CD4-positive, CD25-positive, alpha-beta regulatory T cell (primary cell): ENCODE measurements at places on chromosomes 6 and 20.

DNA sequence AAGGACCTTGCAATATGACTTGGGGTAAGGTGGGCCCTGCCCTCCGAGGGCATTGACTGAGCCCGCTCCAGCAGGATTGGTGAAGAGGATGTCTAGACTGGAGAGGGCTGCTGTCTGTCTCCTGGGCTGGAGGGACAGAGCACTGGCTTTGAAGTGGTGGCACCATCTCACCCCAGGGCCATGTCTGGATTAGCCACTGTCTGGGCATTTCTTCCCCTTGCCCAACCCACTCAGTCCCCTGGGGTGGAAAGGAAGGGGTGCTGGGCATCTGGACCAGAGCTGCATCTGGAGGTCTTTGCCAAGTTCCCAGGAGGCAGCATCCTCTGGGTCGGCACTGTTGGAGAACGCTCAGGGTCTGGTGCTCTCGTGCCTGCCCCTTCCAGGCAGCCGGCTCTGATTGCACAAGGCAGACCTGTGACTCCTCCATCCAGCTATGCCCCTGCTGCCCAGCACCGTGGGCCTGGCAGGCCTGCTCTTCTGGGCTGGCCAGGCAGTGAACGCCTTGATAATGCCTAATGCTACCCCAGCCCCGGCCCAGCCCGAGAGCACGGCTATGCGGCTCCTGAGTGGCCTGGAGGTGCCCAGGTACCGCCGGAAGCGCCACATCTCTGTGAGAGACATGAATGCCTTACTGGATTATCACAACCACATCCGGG, at the start of gene R3HDML:
R3HDML (plus strand) TSS at position 319 of the 656 bp plus-strand sequence; CDS start at position 434, 115 bp downstream.
- DNase-seq = no peak

DNA sequence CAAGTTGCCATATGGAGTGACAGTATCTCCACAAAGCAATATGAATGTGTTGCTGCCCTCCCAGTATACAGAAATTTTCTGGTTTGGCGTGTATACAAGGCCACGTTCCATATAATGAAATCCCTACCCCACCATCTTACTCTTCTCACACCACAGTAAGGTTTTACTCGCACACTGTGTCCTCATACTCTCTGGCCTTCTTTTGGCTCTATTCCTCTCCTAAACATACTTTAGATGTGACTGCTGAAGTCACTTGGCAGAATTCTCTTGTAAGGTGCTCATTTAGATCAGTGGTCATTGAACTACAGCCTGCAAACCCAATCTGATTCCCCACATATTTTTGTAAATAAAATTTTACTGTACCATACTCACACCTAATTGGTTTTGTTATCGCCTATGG, 123.2 kb downstream of the RFPL4B start:
- DNase-seq = no peak

GRCh38 chr6:54445207-54445606, 137.0 kb downstream of the TINAG start:
- no peak for DNase-seq

- no peak for DNase-seq
Observed at GRCh38 chr6:146948790-146949342, 255.4 kb upstream of the STXBP5 start.

DNA sequence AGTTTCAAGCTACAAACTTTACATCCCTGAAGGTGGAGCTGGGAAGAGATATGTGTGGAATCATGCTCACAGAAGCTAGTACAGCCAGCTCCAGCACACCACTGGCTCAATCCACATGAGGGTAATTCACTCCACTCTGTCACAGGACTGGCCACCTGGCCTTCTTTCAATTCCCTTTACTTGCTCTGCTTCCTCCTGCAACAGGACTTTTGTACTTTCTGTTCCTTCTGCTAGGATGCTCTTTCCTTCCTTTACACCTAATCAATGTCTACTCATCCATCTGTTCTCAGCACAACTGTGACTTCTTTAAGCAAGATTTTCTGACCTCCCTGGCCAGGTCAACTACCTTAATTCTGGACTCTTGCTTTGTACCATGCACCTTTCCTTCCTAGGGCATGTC, 39.4 kb upstream of the MYB start:
- DNase-seq = no peak

- DNase-seq = no peak
Observed at GRCh38 chr6:97864366-97864765, 581.4 kb upstream of the MMS22L start.

GRCh38 chr6:113629256-113629655, 227.9 kb upstream of the MARCKS start:
- no peak for DNase-seq

DNA sequence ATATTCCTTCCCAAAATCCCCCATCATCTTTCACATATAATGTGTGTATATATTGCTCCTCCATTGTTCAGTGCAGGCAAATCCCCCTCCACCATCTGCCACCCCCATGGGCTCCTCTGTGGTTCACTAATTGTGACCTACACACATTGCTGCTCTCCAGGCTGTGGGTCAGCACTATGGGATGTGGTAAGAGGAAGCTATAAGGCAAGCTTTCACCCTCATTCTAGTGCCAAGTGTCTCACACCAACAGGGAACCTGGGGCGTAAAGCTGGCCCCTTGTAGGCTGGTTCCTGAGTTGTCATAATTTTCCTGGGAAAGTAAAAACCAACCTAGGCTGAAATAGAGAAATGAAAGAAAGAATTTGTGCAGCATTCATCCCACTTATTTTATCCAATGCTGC, 16.8 kb downstream of the FKBP1A start:
- no peak for DNase-seq

GRCh38 chr6:1940381-1940780, 305.0 kb downstream of the GMDS start:
- no peak for DNase-seq

GRCh38 chr20:58630063-58630462, 21.0 kb upstream of the STX16 start:
- no peak for DNase-seq

DNA sequence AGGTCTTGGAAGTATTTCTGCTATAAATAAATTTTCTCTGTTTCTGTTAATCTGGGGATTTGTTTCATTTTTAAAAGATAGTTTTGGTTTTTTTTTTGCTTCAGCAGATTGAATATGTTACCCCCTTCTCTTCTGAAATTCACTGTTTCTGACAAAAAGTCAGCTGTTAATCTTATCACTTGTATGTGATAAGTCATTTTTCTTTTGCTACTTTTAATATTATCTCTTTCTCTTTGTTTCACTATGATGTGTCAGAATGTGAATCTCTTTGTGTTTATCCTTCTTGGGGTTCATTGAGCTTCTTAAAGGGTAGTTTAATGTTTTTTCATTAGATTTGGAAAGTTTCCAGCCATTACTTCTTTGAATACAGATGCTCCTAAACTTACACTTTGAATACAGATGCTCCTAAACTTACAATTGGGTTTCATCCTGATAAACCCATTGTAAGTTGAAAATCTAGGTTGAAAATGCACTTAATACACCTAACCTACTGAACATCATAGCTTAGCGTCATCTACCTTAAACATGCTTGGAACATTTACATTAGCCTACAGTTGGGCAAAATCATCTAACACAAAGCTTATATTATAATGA, 154.2 kb upstream of the COL21A1 start:
- DNase-seq = no peak

GRCh38 chr6:168109171-168109570, 30.2 kb upstream of the FRMD1 start:
- DNase-seq = no peak

DNA sequence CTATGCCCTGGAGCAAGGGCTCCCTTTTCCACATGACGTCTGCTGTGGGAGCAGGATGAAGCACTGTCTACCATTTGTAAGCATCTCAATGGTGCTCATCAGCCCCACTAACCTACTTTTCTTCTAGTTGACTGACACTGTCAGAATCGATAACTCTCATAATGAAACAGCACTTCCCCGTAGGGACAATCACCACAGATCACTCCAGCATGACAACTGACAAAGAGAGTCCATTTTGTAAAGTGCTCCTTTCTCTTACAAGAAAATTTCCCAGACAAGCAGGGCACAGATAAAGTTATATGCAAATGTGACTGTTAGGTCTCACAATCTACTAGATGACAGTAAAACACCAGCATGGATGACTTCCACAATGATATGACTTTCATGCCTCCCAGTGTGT, 46.4 kb downstream of the HEBP2 start:
- no peak for DNase-seq

DNA sequence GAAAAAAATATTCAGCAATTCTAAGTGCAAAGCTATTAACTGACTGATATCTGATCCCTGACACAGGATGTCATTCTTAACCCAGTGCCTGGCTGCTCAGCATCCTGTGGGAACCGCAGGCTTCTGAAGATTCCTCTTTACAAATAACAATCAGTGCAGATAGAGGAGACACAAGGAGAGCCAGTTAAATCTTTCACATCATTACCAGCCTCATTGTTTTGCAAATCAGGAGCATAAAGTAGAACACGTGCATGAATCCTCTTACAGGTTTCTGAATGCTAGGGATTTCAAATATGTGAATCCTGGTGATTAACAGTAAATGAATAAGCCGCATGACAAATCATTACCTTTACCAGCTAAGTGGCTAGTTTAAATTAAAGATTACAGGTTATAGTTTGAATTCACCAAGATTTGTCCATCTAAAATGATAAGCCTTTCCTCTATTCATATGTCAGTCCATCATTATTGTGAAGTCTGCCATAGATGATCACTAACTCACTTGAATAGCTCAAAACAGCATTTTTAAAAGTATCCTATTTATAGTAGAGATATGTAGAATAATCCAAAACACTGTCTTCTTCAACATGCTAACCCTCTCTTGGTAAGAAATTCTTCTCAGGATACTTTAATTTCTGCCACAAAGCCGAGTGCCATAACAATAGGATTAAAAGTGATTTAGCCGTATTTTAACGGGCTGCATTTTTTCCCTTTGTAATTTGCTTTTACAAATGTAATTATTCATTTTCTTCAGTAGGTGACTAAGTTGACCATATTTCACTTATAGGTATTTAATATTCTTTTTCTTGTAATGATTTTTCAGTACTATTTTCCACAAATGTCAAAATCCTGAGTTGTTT, 367.3 kb upstream of the EPHA7 start:
- DNase-seq = no peak

GRCh38 chr6:128036808-128037570, 136.1 kb upstream of the THEMIS start:
- DNase-seq = no peak

- no peak for DNase-seq
Observed at GRCh38 chr6:130962966-130963365, 100.1 kb downstream of the EPB41L2 start.

DNA sequence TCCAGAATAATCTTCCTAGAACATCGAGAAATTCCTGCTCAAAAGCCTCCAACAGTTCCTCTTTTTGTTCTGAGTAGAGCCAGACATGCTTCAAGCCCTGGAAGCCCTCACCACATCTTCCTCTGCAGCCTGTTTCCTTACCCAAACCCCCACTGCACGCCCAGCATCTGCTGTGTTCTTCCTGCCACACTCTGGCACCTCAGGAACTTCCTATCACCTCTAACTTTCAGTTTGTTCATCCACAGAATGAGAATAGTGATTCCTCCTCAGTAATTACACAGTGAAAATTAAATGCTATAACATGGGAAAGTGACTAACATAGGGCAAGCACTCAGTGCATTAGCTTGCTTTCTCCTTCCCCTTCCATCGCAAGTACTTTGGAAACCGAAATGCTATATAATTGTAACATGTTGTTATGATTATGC, 26.3 kb downstream of the C6orf89 start:
- no peak for DNase-seq

DNA sequence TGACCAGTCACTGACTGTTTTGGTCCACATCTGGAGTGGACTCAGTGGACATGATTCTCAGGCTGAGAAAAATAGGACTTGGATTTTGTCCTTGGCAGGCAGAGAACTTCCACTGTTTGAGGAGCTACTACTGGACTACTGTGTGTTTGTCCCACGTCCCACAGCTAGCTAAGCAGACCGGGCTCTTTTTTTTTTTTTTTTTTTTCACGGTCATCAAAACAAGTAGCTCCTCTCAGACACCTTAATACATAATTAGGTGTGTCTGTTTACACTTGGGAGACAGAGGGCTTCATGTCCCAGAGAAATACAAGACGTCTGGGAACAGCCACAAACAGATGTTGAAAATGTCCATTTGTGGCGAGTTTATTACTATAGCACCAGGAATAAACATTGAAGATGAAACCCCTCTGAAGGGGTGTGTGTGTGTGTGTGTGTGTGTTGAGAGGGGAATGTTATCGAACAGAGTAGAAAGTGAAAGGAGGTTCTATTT, 155.0 kb upstream of the SUPT3H start:
- no peak for DNase-seq

- DNase-seq = peak; percentile 66
Observed at GRCh38 chr6:154606457-154606856, 96.0 kb upstream of the CNKSR3 start.

GRCh38 chr20:15245896-15246295, 908.5 kb upstream of the FLRT3 start:
- DNase-seq = no peak

DNA sequence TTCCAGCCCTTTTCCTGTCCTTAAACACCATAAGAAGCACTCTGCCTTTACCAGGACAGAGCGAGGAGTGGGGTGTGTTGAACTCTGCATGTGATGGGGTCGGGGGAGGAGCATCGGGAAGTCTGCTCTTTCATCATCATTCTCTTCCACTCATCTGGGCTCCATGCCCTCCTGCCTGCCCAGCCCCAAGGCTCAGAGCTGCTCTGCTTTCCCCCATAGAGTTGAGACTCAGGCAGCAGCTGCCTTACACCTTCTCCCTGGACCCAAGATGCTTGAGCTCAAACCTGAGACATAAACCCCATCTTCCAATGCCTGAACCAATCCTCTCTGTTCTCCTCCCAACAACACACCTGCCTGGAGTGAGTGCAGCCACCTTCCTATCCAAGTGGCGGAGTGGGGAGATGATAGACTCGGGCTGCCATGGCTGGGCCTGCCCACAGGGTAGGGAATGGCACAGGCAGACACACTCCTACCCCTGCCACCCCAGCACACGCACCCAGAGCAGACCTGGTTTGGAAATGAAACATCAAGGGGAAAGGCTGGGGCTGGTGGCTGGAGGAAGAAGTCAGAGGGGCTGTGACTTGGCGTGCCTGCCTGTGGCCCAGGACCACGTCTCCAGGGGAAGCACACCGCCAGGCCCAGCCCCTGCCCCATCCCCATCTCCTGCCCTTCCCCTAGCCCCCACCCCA, 28.4 kb downstream of the TFEB start:
- DNase-seq = no peak
